ENCODE measurements at places on chromosomes 1 and 21. TPM values are rescaled to one million over a fixed set of nuclear protein-coding genes. Genes with fewer than 3 reads are reported as not detected.

Gene NID1
- total RNA-seq: 87.0 TPM

Gene SDCCAG8
- 29.4 TPM for total RNA-seq

Gene C1orf185
- total RNA-seq: not detected

- DNase-seq: peak; percentile 67
Observed at GRCh38 chr1:8540261-8540941, 222.5 kb downstream of the SLC45A1 start.

Gene CBS
- 92.9 TPM for total RNA-seq

GRCh38 chr1:68973459-68974244, 476.8 kb upstream of the DEPDC1 start:
- no peak for DNase-seq

GRCh38 chr1:69947837-69948236, 257.5 kb downstream of the LRRC40 start:
- DNase-seq: no peak

GRCh38 chr1:86137436-86137835, 19.1 kb downstream of the COL24A1 start:
- no peak for DNase-seq

GRCh38 chr1:241837901-241838300, 10.1 kb upstream of the EXO1 start:
- no peak for DNase-seq

DNA sequence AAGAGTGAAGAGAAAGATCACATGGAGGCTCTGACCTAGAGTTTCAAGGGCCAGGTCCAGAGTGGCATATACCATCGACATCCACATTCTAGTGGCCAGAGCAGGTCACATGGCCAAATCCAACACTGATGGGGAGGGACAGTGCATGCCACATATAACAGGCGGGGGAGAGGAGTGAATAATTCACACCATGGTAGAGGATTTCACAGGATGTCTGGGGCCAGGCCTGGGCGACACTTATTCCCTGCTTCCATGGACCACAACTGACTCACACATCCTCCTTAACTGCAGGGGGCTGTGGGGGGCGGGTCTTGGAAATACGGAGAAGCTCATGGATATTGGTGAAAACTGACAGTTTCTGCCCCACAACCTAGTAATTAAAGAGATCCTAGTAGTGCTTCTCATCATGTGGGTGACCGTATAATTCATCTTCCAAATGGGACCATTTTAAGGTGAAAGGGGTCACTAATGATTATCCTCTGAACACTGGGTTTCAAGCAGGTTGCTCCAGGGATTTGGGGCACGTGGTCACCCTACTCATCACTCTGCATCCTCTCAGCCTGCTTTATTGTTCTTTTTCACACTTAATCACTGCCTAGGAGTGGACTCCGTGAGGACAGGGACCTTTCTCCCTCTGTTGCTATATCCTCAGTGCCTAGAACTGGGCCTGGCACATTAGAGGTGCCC, 44.0 kb downstream of the IGSF21 start:
- DNase-seq: no peak

DNA sequence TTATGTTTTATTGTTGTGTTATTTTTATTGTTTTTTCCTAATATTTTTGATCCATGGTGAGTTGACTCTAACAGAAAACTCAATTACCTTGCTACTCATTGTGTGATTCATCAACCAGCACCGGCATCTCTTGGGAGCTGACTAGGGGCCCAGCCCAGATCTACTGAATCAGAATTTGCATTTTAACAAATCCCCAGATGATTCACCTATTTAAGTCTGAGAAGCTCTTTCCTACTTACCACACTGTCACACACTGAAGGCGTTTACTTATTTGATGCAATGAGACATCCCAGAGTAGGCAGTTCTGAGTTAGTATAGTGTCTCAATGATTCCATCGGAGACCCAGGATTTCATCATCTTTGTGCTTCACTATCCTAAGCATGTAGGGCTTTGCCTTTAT, 416.6 kb downstream of the RWDD3 start:
- no peak for DNase-seq

- DNase-seq: no peak
Observed at GRCh38 chr1:186799689-186800054, 29.1 kb upstream of the PLA2G4A start.

DNA sequence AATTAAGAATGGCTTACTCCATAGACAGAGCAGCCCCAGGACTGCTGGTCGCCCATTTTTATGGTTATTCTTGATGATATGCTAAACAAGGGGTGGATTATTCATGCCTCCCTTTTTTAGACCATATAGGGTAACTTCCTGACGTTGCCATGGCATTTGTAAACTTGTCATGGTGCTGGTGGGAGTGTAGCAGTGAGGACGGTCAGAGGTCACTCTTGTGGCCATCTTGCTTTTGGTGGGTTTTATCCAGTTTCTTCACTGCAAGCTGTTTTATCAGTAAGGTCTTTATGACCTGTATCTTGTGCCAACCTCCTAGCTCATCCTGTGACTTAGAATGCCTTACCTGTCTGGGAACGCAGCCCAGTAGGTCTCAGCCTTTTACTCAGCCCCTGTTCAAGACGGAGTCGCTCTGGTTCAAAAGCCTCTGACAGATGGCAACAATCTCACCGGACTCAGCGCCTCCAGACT, 5.2 kb upstream of the AGPAT3 start:
- DNase-seq: no peak
